ENCODE measurements at places on chromosomes 3 and 15.

- peak; percentile 93 for DNase-seq
Measured at GRCh38 chr15:59349680-59350420, 22.8 kb downstream of the MYO1E start.

DNA sequence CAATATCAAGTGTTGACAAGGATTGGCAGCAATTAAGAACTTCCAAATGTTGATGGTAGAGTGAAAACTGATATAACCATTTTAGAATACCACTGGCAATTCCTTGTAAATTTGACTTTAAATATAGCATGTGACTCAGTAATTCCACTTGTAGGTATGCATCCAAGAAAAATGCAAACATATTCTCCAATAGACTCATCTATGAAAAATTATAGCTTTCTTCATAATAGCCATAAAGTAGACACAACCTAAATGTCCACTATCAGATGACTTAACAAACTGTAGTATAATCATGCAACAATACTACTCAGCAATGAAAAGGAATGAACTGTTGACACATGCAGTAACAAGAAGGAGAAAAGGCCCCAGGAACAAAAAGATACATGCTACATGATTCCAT lies 988.1 kb downstream of the FHIT start:
- DNase-seq, result peak; percentile 47

DNA sequence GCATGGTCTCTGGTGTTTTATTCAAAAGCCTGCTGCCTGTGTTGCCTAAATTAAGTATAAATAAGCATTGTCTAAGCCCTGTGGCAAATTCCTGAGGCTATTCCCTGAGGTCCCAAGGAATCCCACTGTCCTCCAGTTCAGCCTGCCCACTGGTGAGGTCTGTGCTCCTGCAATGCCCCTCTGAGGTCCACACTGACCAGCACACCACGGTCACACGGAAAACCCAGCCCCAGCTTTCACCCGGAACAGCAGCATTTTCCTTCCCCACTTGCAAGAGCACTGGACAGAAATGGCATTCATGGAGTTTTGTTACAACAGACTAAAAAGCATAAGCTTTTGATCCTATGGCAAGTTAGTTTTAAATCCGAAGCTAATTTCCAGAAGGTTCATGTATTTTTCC lies 234.0 kb downstream of the KLF13 start:
- no peak for DNase-seq

GRCh38 chr15:67307156-67307555 lies 52.6 kb downstream of the IQCH start:
- DNase-seq, result no peak

- no peak for DNase-seq
Measured at GRCh38 chr3:27293939-27294338, 75.2 kb downstream of the NEK10 start.

- DNase-seq, result no peak
Measured at GRCh38 chr3:3027976-3028567, 82.1 kb downstream of the IL5RA start.

- no peak for DNase-seq
Measured at GRCh38 chr3:40637906-40638305, 113.1 kb downstream of the ZNF621 start.

DNA sequence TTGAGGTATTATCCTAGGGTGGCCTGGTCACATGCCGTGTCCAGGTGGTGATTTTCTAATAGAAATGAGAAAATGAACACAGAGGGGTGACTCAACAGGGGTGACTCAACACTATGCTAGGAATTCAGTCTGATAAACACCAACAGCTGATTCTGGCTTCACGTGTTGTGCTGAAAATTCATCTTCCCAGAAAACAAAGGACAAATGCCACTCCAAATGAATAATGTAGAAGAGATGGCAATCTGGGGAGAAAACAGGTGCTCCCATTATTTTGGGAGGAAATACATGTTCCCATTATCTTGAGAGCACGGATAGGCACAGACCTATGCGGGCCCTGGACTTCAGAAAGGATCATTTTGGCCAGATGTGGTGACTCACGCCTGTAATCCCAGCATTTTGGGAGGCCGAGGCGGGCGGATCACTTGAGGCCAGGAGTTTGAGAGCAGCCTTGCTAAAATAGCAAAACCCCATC lies 101.2 kb upstream of the MEX3B start:
- DNase-seq, result peak; percentile 79

DNA sequence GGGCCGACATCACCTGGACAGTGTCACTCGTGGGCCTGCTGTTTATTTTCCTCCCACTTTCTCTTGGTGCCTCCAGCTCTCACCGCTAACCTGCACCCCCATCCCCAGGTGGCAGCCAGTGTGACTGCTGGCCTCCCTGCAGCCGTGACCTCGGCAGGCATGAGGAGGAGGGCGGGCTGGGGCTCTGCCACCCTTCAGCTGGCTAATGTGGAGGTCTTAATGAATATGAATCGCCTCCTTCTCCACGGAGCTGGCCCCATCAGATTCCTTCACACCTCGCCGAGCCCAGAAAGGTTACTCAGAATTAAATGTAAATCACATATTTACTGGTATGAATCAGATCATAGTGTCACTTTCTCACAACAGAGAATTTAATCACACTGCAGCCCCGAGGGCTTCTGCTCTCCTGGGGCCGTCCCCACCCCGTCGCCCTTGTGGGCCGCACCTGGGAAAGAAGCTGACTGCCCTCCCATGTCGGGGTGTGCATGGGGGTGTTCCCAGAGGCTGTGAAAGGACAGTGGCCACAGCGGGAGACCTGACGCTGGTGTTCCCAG lies 171.1 kb upstream of the TLE3 start:
- DNase-seq, result no peak

GRCh38 chr3:115689928-115690327 lies 66.6 kb downstream of the GAP43 start:
- no peak for DNase-seq

DNA sequence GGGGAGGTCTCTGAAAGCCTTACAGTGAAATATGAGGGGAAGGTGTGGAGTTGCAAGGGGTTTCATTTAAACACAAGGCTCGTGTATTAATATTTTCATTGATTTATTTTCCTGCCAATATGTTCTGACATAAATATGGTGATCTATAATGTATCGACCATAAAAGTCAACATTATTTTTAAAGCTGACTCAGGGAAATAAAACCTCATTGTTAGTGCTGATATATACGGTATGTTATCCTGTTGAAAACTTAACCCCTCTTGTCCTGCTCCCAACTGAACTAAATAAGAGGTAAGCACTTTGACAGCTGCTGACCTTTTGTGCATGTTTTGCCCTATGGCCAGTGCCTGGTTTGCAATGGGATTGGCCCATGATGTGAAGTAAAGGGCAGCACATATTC lies 47.9 kb downstream of the MFSD1 start:
- no peak for DNase-seq

DNA sequence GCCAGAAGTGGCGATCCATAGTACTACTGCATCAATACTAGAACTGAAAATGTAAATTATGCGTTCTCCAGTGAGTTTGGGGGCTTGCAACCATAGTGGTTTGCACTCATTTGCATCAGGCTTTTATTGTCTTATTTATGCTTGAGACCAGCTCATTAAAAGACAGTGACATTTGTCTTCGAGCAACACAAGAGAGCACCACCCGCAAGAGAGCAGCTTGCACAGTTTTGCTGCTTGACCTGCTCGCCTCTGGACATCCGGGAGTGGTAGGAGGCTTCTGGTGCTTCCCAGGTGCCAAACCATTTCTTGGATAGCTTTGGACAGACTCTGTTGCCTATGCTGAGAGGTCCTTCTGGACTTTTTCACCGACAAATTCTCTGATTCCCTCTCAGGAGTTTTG lies 294.6 kb downstream of the MEX3B start:
- DNase-seq, result no peak

DNA sequence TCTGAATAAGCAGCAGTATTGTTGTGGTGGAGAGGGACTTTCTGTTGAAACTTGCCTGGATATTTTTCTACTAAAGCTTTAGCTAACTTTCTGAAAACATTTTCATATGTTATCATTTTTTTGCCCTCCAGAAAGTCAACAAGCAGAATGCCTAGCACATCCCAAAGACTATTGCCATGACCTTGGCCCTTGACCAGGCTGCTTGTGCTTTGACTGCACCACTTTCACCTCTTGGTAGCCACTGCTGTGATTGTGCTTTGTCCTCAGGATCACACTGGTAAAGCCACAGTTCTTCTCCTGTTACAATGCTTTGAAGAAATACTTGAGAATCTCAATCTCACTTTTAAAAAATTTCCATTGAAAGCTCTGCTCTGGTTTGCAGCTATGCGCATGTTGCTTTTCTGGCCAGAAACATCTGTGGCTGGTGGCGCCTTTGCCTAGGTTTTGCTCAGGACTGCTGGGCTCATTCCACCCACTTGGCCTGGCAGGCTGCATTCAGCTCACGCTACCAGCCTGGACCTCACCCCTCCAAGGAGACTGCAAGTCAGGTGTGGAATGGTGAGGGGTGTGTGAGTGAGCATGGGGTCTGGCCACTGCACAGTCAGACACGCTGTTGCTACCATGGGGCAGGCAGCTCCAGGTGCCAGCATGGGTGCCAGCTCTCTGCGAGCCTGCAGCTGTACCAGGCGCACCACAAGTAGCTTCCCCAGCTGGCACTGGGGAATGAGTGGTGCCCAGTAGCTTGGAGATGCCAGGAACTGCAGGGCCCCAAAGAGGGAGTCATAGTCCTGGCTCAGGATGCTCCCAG lies 89.8 kb upstream of the TNFSF10 start:
- DNase-seq, result no peak

GRCh38 chr3:69359916-69360315 lies 26.0 kb downstream of the FRMD4B start:
- no peak for DNase-seq

DNA sequence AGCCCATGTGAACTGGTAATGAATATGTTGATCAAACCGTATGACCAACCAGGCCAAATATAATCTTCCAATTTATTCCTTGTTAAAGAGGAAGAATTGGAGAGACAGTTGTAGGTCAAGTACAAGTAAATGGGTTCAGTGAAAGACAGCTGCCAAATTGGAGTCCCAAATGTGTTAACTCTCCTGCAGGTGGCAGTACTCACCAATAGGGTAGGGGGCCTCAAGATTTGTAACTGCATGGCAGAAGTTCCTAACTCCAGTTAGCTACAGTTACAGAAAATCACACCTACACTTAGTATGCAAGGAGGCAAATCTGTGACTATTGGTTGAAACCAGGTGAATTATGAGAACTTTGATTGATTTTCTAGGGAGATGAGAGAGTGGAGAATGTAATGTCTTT lies 278.0 kb downstream of the ZBBX start:
- DNase-seq, result no peak

- peak; percentile 62 for DNase-seq
Measured at GRCh38 chr3:63228677-63229076, 49.4 kb upstream of the SYNPR start.

GRCh38 chr15:65767895-65768294 lies 24.2 kb downstream of the DENND4A start:
- DNase-seq, result no peak

DNA sequence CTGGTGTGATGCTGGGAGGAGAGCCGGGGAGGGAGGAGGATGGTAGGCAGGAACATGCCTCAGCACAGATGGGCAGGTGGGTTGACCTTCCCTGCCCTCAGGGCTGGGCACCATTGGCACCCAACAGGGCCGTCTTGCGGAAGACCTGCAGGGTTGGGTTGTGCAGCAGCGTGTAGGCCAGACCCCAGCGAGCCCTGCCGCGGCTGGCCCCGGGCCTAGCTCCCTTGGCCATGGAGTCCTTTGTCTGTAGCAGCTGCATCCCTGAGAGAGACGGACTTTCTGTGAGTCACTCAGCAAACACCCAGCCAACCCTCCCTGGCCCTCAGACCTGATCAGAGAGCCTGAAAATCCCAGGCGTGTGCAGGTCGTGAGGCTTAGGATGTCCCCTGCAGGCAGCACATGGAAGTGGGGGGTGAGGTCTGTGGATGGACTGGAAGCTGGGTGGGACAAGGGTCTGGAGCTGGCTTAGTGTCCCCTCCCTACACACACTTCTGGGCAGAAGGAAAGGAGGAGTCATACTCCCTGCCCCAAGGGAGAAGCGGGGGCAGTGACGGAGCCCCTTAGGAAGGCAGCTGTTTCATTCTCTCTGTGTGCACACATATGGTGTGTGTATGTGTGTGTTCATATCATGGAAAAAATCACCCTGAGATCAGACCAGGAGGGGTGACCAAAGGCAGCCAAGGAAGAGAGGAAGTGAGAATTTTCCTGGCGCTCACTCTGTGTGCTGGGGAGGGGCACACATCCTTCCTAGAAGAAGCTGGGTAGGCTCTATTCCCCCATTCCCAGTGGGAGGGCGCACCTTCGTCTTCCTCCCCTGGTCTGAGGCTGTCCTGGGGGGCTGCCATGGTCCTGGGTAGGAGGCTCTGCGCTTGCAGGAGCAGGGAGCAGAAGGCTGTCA lies 6.7 kb downstream of the ISLR start:
- peak; percentile 78 for DNase-seq

GRCh38 chr3:117597865-117598264 lies 888.3 kb downstream of the TUSC7 start:
- DNase-seq, result no peak

GRCh38 chr3:98982351-98982750 lies 80.9 kb upstream of the DCBLD2 start:
- peak; percentile 50 for DNase-seq

DNA sequence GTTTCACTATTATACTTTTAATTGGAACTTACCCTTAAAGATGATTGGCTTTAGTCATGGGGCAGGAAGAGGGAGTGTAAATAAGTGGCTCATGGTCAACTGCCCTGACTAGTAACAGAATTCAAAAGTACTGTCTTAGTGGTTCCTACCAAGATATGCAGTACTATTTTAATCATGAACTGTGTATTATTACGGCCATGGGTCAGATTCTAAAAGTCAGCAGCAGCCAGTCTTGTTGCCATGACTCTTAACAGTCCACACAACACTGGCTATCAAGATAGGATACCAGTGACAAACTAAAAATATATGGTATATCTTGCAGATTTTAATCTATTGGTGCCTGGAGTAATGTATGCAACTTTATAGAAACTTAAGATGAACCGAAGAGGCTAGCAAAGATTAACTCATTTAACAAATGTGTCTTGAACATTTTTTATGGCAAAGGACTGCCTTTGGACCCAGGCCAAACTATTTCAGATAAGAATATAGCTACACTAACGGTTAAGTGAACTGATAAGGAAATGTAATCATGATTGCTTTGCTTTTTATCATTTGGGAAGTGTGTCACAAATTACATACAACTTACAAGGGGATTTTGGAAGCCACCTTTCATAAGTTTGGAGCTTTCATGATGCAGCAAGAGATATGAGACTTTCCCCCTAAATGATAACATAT lies 163.7 kb downstream of the TCF12 start:
- no peak for DNase-seq

- DNase-seq, result peak; percentile 55
Measured at GRCh38 chr15:63402498-63403253, 21.0 kb upstream of the CA12 start.

GRCh38 chr15:67558502-67558901 lies 16.0 kb downstream of the MAP2K5 start:
- DNase-seq, result no peak

- no peak for DNase-seq
Measured at GRCh38 chr15:83918011-83918410, 264.1 kb downstream of the ADAMTSL3 start.

- no peak for DNase-seq
Measured at GRCh38 chr15:69891070-69891536, 206.6 kb downstream of the TLE3 start.

- no peak for DNase-seq
Measured at GRCh38 chr3:142990721-142991120, 10.6 kb upstream of the U2SURP start.
